H1 (cell line): ENCODE measurements at places on chromosomes 7 and 10. TPM values are rescaled to one million over a fixed set of nuclear protein-coding genes. Genes with fewer than 3 reads are reported as not detected.
A peak's percentile ranks its signal among the peaks of the same experiment; 100 is the strongest.

Gene SFTPD
- total RNA-seq: 0.54 and 1.1 TPM in 2 replicates

DNA sequence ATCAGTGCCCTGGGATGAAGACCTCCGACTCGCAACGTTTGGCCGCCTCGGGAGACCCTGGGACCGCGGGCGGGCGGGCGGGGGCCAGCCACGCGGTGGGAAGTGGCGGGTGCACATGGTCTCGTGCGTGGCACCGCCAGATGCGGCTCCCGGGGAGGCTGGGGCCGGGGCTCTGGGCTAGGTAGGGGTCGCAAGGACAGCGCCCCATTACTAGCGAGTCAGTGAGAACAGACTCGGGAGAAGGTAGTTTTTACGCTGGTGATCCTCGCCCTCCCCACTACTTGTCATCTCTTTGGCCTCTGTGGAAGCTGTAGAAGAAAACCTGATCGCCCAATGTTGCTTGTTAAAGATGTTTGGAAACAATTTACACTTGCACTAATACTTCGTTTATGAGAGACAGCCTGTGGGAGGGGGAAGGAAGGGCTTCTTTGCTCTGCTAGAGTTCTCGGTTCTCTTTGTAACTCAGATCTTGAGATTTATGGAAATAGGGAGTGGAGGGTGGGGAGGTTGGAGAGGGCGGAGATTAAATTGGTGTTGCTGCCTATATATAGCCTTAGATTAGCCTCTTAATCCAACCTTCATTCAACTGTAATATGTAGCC lies 591 bp downstream of the BZW2 start:
- H3K4me1 ChIP-seq: peaks cover 8% of the 10 kb centered on the region; the same call in 1 of the 2 replicates
- no peak for DNase-seq
- 0 out of 2 replicates have a peak overlapping the region, but pooled peaks have one; percentile 98 for H3K27ac ChIP-seq
- H3K27me3 ChIP-seq: no peaks in the 10 kb centered on the region
- no peaks in the 10 kb centered on the region for H3K36me3 ChIP-seq

Gene SVIL
- 15.4 and 16.0 TPM in 2 replicates for total RNA-seq

Gene TACC2
- 46.6 and 48.5 TPM in 2 replicates for total RNA-seq

DNA sequence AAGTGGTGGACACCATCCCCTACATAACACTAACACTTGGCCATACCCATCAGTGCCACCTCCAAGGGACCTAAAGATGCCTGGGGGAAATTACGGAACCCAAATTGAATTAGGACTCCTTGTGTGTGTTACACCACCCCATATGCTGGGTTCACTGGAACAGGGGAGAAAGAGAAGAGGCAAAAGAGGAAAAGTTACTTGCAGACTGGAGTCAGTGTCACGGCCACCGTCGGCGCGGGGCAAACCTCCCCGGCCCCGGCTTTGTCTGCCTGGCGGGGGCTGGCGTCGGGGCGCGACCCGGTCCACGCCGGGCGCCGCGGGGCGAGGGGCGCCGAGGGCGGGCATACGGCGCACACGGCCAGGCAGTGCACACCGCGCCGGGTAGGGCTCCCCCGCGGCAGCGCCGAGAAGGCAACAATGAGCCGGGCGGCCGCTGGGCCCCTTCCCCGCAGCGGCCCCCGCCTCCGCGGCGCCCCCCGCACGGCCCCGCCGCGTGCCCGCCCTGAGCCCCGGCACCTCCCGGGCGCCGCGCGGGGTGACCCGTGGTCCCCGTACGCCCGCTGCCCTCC lies 171.1 kb downstream of the FAM107B start:
- peaks cover 2% of the 10 kb centered on the region; the same call in 1 of the 2 replicates for H3K4me1 ChIP-seq
- H3K27me3 ChIP-seq: no peaks in the 10 kb centered on the region
- peak overlapping the region; percentile 69 for H3K4me3 ChIP-seq

GRCh38 chr7:4236389-4236788 lies 445.7 kb upstream of the FOXK1 start:
- no peak for DNase-seq
- peaks cover 10% of the 10 kb centered on the region for H3K4me1 ChIP-seq
- no peak overlapping the region for H3K27ac ChIP-seq
- no peaks in the 10 kb centered on the region for H3K36me3 ChIP-seq
- H3K4me3 ChIP-seq: no peak overlapping the region

Gene RPEL1
- not detected in 2 replicates for total RNA-seq

- H3K36me3 ChIP-seq: no peaks in the 10 kb centered on the region
- no peak for DNase-seq
- no peaks in the 10 kb centered on the region for H3K27me3 ChIP-seq
- no peaks in the 10 kb centered on the region for H3K4me1 ChIP-seq
- H3K4me3 ChIP-seq: no peak overlapping the region
Measured at GRCh38 chr10:119379466-119380071, 162.9 kb downstream of the RGS10 start.

GRCh38 chr10:90227217-90227656 lies 525.8 kb downstream of the KIF20B start:
- no peak overlapping the region for H3K27ac ChIP-seq
- H3K4me3 ChIP-seq: no peak overlapping the region
- DNase-seq: no peak
- H3K36me3 ChIP-seq: no peaks in the 10 kb centered on the region

- DNase-seq: peak; percentile 74
- H3K36me3 ChIP-seq: no peaks in the 10 kb centered on the region
- H3K4me3 ChIP-seq: peak overlapping the region; percentile 87
- H3K27ac ChIP-seq: peak overlapping the region; percentile 87
Measured at GRCh38 chr7:116953906-116954838, 871 bp downstream of the ST7 start.

GRCh38 chr10:15316145-15316544 lies 54.9 kb downstream of the FAM171A1 start:
- H3K4me1 ChIP-seq: peaks cover 24% of the 10 kb centered on the region
- no peaks in the 10 kb centered on the region for H3K27me3 ChIP-seq
- no peak overlapping the region for H3K4me3 ChIP-seq
- DNase-seq: no peak

DNA sequence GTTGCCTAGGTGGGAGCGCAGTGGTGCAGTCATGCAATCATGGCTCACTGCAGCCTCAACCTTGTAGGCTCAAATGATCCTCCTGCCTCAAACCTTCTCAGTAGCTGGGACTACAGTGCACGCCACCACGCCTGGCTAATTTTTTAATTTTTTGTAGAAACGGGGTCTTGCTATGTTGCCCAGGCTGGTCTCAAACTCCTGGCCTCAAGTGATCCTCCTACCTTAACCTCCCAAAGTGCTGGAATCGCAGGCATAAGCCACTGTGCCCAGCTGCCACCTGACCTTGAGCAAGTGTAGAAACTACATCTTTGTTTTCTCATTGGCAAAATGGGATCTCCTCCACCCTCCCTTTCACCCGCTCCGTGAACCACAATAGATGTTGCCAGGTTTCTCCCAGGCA lies 15.0 kb upstream of the MYH16 start:
- no peak for DNase-seq
- H3K27me3 ChIP-seq: no peaks in the 10 kb centered on the region
- H3K36me3 ChIP-seq: no peaks in the 10 kb centered on the region
- no peak overlapping the region for H3K4me3 ChIP-seq
- no peak overlapping the region for H3K27ac ChIP-seq
- H3K4me1 ChIP-seq: no peaks in the 10 kb centered on the region

DNA sequence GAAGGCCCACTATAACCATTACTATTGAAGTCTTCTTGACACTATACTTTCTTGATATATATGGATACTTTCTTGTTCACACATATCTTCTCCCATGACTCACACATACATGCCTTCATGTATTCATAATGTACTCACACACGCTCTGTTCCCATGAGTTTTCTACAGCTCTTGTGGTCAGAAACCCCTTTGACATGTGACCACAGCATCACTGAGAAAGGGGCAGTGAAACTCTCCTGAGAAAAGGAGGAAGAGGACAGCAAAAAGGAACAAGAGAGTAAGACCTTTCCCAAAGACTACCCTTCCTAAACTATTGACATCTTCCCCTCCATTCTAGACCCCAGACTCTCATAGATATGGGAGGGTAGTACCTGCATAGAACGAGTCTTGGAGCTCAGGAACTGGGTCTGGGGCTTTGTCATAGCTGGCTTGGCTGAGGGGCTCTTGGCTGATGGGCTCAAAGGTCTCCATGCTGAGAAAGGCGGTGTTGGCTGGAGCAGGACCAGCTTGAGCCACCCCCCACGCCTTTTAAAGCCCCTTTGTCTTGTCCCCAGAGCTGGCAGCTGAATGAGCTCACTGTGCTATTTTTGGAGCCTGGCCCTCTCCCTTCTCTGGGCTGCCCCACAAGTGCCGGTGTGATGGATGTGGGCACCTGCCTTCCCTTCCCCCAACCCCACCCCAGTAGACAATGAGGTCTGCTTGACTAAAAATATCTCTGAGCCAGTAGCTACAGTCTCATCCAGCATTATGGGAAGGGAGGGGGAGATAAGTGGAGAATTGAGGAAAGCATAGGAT lies 5.1 kb downstream of the SYNPO2L start:
- no peak overlapping the region for H3K4me3 ChIP-seq
- H3K36me3 ChIP-seq: no peaks in the 10 kb centered on the region
- no peak for DNase-seq
- H3K27me3 ChIP-seq: no peaks in the 10 kb centered on the region

- no peaks in the 10 kb centered on the region for H3K27me3 ChIP-seq
- DNase-seq: no peak
- no peak overlapping the region for H3K27ac ChIP-seq
Measured at GRCh38 chr7:108089381-108089780, 40.8 kb downstream of the LAMB4 start.

Gene AGR3
- total RNA-seq: not detected in 2 replicates

Gene CPA2
- total RNA-seq: 0.31 TPM in 1 of 2 replicates, not detected in the other

- H3K27ac ChIP-seq: no peak overlapping the region
- peaks cover 28% of the 10 kb centered on the region for H3K27me3 ChIP-seq
- H3K36me3 ChIP-seq: no peaks in the 10 kb centered on the region
- H3K4me3 ChIP-seq: no peak overlapping the region
Measured at GRCh38 chr10:114401195-114401791, 3.0 kb downstream of the AFAP1L2 start.

Gene PRSS37
- not detected in 2 replicates for total RNA-seq
